ENCODE measurements at places on chromosomes 16 and 17.

GRCh38 chr16:66894948-66895688, 14.8 kb downstream of the PDP2 start:
- DNase-seq = peak; percentile 81
- H3K4me1 ChIP-seq = peaks cover 39% of the 10 kb centered on the region
- no peaks in the 10 kb centered on the region for H3K36me3 ChIP-seq

- H3K4me3 ChIP-seq = no peak overlapping the region
- H3K4me1 ChIP-seq = no peaks in the 10 kb centered on the region
- no peaks in the 10 kb centered on the region for H3K27me3 ChIP-seq
- no peaks in the 10 kb centered on the region for H3K36me3 ChIP-seq
These were observed 13.9 kb downstream of the ERN2 start for GRCh38 chr16:23699100-23699499.

DNA sequence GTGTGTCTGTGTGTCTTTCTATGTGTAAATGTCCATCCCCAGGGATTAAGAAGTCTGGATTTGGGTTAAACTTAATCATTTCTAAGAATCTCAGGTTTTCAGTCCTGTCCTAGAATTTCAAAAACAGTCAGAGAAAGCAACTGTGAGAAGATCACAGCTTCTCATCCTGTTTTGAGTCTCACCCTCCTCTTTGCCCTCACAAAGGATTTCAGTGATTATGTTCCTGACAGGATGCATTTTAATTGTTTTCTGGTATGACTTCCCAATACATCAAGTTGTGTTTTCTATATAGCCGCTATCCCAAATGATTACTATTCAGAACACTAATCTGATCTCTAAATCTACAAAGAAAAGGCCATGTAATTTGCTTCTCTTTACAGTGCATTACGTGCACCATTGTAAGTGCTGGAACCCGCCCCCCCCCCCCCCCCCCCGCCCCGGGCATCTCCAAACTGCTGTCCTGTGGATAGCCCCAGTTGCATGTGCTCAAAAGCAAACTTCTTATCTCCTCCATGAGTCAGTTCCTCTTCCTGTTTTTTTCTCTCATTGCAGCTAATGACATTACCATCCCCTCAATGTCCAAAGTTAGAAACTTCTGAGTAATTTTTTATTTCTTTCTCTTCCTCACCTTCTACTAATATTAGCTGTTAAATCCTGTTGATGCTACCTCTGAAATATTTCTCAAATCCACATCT, 73.9 kb downstream of the CDH13 start:
- no peaks in the 10 kb centered on the region for H3K4me1 ChIP-seq
- no peaks in the 10 kb centered on the region for H3K36me3 ChIP-seq
- H3K4me3 ChIP-seq = no peak overlapping the region
- no peak for DNase-seq
- no peaks in the 10 kb centered on the region for H3K27me3 ChIP-seq

- no peaks in the 10 kb centered on the region for H3K36me3 ChIP-seq
- no peak overlapping the region for H3K4me3 ChIP-seq
- no peak overlapping the region for H3K27ac ChIP-seq
- no peaks in the 10 kb centered on the region for H3K4me1 ChIP-seq
These were observed 80.8 kb upstream of the CCL1 start for GRCh38 chr17:34443619-34444469.

GRCh38 chr16:85416228-85417109, 196.7 kb upstream of the GSE1 start:
- H3K27ac ChIP-seq = no peak overlapping the region
- no peaks in the 10 kb centered on the region for H3K36me3 ChIP-seq
- peaks cover 12% of the 10 kb centered on the region for H3K4me1 ChIP-seq
- DNase-seq = peak; percentile 94
- H3K27me3 ChIP-seq = no peaks in the 10 kb centered on the region

DNA sequence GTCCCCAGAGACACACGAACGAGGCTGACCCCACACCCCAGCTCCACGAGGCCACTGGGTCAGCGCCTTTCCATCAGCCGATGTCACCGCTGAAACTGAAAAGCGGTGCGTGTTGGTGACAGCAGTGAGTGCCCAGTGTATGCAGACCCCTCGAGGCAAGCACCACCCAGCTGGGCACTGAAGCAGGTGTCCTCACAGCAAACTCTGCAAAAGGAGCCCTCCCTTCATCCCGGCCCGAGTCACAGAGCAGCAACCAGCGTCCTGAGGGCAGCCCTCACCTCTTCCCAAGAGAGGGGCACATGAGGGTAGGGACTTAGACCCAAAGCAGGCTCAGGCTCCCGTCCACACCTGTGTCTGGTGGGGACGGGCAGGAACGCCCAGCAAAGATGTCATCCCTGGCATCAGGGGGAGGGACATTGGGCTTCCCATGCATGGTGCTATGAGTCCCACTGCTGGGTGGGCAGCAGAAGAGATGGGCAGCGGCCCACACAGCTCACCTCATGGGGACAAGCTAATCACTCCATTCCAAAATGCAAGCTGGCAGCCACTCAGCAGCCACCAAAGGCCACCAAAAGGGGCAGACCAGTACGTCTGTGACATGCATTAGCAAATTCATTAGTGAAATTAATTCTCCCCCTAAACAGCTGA, 49.2 kb downstream of the RBFOX3 start:
- no peaks in the 10 kb centered on the region for H3K27me3 ChIP-seq
- no peak overlapping the region for H3K4me3 ChIP-seq
- H3K4me1 ChIP-seq = no peaks in the 10 kb centered on the region
- no peak for DNase-seq

GRCh38 chr17:40331743-40332641, 23.0 kb downstream of the RARA start:
- H3K36me3 ChIP-seq = peaks cover 1% of the 10 kb centered on the region
- no peak overlapping the region for H3K27ac ChIP-seq
- H3K27me3 ChIP-seq = no peaks in the 10 kb centered on the region

GRCh38 chr17:79627184-79627765, 16.4 kb upstream of the RBFOX3 start:
- H3K4me1 ChIP-seq = peaks cover 78% of the 10 kb centered on the region
- no peak overlapping the region for H3K4me3 ChIP-seq
- peak overlapping the region; percentile 86 for H3K27ac ChIP-seq
- DNase-seq = no peak

DNA sequence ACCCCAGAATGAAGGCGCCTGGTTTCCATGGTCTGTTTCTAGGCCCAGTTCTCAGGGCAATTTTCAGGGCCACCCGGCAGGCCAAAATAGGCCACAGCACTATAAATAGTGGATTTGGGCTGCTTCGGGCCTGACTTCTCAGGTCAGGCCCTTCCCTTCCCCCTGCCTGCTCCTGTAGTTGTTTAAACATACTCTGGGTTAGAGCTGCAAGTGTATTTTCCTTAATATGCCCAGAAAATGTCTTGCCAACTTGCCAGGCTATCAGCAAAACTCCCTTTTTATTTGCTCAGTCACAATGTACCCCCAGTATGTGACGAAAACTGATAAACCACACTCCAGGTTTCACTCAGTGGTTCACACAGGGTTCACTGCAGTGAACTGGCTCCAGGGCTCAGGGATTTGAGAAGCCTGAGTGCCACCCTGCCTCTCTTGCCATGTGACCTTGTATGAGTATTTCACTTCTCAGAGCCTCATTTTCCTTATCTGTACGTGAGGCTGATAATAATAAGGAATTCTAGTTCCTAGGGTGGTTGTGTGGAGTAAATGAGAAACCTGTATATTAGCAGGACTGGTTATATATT, 76.5 kb downstream of the GPRC5B start:
- no peak for DNase-seq
- H3K27ac ChIP-seq = peak overlapping the region; percentile 50
- H3K4me3 ChIP-seq = no peak overlapping the region
- no peaks in the 10 kb centered on the region for H3K36me3 ChIP-seq

Measured in Caco-2 (cell line).